ENCODE measurements at places on chromosomes 16 and 17. TPM values are rescaled to one million over a fixed set of nuclear protein-coding genes. Genes with fewer than 3 reads are reported as not detected.
A peak's percentile ranks its signal among the peaks of the same experiment; 100 is the strongest.

The GPR179 gene
- not detected for polyA plus RNA-seq

The DPEP3 gene
- not detected for polyA plus RNA-seq

- H3K4me3 ChIP-seq = no peak overlapping the region
- peaks cover 11% of the 10 kb centered on the region for H3K4me1 ChIP-seq
- peaks cover 29% of the 10 kb centered on the region for H3K27me3 ChIP-seq
- DNase-seq = no peak
Measured at GRCh38 chr16:84920333-84920732, 91.0 kb downstream of the ZDHHC7 start.

- no peaks in the 10 kb centered on the region for H3K4me1 ChIP-seq
- peaks cover 34% of the 10 kb centered on the region for H3K36me3 ChIP-seq
- H3K4me3 ChIP-seq = no peak overlapping the region
- DNase-seq = peak; percentile 9
- no peaks in the 10 kb centered on the region for H3K27me3 ChIP-seq
- no peak overlapping the region for H3K27ac ChIP-seq
Measured at GRCh38 chr16:74474416-74474815, 53.1 kb upstream of the CLEC18B start.

GRCh38 chr16:66603537-66604375, 748 bp upstream of the CMTM3 start:
- H3K27me3 ChIP-seq = peaks cover under 1% of the 10 kb centered on the region
- peak overlapping the region; percentile 88 for H3K27ac ChIP-seq
- peak; percentile 58 for DNase-seq
- peaks cover 1% of the 10 kb centered on the region for H3K36me3 ChIP-seq

DNA sequence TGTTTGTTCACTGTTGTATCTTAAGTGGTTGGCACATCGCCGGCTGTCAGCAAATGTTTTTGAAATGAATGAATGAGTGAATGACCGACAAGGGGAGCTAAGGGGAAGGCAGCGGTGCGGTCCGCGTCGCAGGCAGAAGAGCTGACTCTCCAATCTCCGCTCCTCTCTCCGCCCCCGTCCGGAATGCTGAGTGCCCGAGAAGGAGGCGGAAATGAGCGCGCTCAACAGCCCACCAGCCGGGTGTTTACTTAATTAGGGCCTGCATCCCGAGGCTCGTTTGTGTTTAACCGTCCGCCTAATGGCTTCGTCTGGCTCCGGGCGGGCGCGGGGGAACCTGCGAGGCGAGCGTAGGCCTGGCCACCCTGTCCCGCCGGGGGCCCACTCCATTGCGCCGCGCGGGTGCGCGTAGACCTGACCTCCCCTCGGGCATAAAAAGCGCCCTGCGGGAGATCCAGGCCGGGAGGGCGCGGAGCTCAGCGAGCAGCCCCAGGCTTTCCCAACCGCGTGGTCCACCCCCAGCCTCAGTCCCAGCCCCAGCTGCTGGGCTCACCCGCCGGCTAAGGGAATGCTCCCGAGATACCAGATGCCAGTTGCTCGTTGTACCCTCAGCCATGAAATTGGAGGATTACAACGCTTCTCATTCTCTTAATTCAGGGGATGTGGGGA, 2.5 kb upstream of the CDH3 start:
- H3K4me3 ChIP-seq = no peak overlapping the region
- H3K36me3 ChIP-seq = no peaks in the 10 kb centered on the region
- H3K27ac ChIP-seq = no peak overlapping the region
- DNase-seq = no peak

DNA sequence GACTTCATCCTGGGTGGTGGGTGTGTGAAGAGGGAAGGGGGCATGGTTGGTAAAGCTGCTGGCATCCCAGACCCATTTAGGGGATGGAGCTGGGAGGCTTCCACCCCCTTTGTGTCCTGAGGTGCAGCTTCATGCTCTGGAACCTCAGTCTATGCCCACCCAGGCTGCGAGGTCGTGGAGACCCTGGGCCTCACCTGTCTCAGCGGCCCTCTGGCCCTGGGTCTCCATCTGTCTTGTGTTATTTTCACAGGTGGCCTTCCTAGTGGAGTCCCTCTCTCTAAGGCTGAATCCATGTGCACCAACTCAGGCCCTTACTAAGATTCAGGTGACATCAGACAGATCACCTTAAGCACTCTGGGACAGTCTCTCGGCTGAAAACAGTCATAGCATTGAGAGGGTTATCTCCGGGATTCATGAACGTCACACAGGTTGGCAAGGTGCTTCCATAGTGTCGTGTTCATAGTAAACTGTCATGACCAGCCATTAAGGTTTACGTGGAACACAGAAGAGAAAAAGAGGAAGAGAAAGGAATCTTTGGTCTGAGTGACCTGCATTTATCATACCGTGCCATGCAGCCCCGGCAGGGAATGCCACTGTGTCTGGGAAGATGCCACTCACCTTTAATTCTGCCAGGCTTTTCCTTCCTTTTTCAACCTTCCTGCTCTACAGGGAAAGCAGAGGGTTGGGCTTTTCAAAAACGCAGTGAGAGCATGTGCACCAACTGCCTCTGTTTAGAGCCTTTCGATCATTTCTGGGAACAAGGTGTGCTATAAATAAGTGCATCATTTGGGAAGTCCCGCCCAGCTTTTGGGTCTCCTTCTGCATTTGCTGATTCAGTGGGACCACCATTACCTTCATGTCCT, 4.5 kb upstream of the FOXL1 start:
- DNase-seq = no peak
- no peak overlapping the region for H3K27ac ChIP-seq
- H3K27me3 ChIP-seq = no peaks in the 10 kb centered on the region
- no peaks in the 10 kb centered on the region for H3K36me3 ChIP-seq

DNA sequence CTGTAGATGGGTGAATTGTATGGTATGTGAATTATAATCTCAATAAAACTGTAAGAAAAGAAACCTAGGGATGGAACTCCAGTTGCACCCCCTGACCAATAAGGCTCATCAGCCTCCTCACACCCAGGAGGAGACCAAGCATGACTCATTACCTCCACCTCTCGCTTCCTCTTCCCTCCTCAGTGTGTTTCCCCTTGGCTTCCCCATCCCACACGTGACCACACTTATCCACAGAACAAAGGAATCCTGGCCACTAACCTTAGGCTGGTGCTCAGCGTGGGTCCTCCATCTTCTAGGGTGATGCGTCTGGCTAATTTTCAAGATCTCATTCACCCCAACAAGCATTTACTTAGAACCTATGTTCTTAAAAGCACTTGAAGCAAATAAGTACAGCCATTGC, 36.2 kb upstream of the MAP3K14 start:
- no peak overlapping the region for H3K4me3 ChIP-seq
- DNase-seq = no peak
- no peaks in the 10 kb centered on the region for H3K4me1 ChIP-seq
- H3K27me3 ChIP-seq = peaks cover 3% of the 10 kb centered on the region
- H3K36me3 ChIP-seq = no peaks in the 10 kb centered on the region
- no peak overlapping the region for H3K27ac ChIP-seq

DNA sequence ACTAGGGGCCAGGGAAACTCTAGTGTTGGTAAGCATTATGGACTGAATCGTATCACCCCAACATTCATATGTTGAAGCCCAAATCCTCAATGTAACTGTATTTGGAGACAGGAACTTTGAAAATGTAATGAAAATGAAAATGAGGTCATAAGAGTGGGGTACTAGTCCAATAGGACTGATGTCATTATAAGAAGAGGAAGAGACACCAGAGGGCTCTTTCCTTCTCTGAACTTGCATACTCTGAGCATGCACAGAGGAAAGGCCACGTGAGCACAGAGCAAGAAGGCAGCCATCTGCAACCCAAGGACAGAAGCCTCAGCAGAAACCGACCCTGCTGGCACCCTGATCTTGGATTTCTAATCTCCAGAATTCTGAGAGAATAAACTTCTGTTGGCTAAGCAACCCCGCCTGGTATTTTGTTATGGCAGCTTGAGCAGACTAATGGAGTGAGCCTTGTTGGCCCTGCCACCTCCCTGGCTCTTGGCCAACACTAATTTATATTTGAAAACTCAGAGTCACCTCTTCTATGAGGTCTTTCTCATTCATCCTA, 273.4 kb downstream of the NTN1 start:
- H3K36me3 ChIP-seq = no peaks in the 10 kb centered on the region
- no peak overlapping the region for H3K27ac ChIP-seq
- no peaks in the 10 kb centered on the region for H3K4me1 ChIP-seq
- H3K27me3 ChIP-seq = no peaks in the 10 kb centered on the region

Measured in IMR-90 (cell line).